Activated T-helper 1 cell treated with Interleukin-2 at 50 U/mL for 16 hours (primary cell): ENCODE measurements at places on chromosomes 16 and 17.
A peak's percentile ranks its signal among the peaks of the same experiment; 100 is the strongest.

- no peak for DNase-seq
These were observed 88.6 kb downstream of the CACNG3 start for GRCh38 chr16:24344784-24345183.

DNA sequence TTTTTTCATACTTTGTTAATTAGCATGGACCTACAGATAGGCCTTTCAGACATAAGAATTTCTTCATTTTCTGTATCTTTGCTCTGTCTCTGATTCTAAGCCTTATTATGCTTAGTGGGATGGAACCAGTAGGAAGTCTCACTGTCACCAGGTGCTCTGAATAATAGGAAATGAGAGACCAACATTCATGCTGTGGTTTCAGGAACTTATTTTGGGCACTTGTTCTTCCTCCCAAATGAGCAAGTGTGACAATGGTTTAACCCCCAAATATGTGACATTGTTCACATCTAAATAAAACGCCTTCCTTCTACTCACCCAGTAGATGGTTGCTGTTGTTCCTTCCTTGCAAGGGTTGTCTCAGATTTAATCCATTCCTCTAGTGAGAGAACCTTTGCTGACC lies 100.2 kb downstream of the SYCE1L start:
- no peak for DNase-seq

- DNase-seq = no peak
These were observed 66.4 kb downstream of the CEP95 start for GRCh38 chr17:64573214-64573613.

- no peak for DNase-seq
These were observed 55.8 kb upstream of the ADCY9 start for GRCh38 chr16:4172070-4172469.

GRCh38 chr16:73086108-73086507 lies 38.2 kb upstream of the ZFHX3 start:
- no peak for DNase-seq

- no peak for DNase-seq
These were observed 47.6 kb upstream of the NOG start for GRCh38 chr17:56545930-56546329.

DNA sequence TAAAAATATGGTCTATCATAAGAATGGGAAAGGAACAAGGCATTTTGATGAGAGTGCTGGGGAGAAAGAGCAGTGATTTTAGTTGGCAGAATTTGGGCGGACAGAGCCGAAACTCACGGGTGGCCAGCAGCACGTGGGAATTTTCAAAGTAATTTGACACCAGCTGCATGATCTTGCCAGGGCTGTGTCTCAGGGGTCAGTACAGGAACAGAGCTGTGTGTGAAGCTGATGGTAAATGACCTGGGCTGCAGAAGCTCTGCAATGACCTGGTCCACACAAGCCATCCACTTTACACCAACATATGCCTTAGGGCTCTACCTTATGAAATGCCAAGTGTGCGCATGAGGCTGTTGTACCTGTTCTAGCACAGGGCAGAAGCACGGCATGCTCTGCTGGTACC lies 112.0 kb downstream of the ZFHX3 start:
- DNase-seq = no peak

- DNase-seq = no peak
These were observed 3.8 kb upstream of the WIPI1 start for GRCh38 chr17:68461122-68461539.

DNA sequence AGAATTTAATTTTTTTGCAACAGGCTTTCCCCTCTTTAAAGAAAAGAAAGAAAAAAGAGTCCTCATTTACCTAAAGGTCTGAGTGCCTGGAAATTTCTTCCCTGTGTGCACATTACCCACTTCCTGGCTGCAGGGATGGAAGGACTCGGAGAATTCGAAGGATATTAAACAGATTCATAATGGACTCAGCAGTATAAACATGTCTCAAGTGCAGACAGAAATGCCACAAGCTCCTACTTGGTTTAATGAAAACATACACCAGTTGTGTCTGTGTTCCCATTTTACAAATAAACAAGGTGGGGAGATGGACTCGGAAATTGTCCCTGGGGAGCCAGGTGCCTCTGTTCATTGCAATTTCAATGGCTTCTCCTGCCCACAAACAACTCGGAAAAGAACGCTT lies 47.2 kb downstream of the MEOX1 start:
- DNase-seq = no peak

GRCh38 chr16:52592778-52593177 lies 45.8 kb upstream of the TOX3 start:
- no peak for DNase-seq

GRCh38 chr16:82242201-82242600 lies 72.2 kb upstream of the MPHOSPH6 start:
- no peak for DNase-seq

GRCh38 chr17:77644181-77645071 lies 314.1 kb upstream of the TNRC6C start:
- DNase-seq = no peak

DNA sequence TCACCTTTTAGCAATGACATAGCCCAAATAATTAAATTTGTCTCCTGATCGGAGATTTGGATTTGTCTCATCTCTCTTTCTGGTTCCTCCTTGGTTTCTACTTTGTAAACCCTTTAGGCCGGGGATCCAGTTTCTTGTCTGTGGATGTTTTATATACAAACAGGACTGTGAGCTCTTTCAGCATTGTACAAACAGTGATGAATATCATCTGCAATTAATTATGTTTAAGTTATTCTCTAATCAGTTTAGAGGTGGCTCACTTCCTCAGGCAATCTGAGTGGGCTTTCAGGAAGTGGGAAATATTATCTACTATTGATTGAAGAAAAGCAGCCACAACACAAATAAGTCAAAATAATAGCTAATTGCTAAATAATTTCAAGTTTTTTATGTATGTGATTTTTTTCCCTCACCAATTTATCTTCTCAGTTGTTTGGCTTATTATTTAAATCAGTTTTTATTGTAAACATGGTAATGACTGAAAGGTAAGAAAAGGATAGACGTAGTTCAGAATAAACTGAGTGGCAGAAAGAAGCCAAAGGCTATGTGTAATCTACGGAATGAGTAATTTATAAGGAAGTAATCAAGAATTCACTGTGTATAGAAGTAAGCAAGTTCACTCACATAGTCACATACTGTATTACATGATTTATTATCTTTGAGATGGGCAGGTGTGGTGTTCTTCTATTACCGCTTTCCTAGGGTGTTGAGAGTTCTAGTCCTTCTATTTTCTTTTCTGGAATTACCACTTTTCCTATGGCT lies 3.4 kb upstream of the ABCC11 start:
- no peak for DNase-seq

- DNase-seq = no peak
These were observed 4.2 kb upstream of the FBXL16 start for GRCh38 chr16:709566-710499.

DNA sequence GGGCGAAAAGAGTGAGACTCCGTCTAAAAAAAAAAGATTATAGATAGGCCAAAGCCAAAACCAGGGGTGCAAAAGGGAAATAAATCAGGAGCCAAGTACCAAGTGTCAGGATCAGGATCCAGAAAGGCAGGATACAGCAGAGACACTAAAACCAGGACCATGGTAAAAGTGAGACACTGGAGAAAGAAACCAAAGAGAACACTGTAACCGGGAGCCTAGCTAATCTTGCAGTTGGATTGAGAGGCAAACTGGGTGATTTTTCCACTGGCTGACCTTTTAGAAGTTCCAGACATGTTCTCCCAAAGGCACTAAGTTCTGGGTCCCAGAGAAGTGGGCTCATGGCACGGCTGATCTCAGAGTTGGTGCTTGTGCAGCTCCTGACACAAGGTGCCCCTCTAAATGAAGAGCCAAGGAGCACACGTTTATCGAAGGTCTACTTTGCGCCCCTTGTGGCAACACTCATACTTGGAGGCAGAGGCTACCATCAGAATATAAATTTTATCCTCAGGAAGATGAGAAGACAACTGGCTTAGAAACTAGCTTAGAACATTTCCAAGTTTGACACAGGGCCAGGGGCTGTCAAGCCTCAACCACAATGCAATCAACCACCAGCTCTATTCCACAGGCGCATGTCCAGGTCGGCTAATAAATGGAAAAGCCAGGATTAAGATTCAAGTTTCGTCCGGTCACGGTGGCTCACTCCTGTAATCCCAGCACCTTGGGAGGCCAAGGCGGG lies 27.5 kb upstream of the HELZ start:
- no peak for DNase-seq

DNA sequence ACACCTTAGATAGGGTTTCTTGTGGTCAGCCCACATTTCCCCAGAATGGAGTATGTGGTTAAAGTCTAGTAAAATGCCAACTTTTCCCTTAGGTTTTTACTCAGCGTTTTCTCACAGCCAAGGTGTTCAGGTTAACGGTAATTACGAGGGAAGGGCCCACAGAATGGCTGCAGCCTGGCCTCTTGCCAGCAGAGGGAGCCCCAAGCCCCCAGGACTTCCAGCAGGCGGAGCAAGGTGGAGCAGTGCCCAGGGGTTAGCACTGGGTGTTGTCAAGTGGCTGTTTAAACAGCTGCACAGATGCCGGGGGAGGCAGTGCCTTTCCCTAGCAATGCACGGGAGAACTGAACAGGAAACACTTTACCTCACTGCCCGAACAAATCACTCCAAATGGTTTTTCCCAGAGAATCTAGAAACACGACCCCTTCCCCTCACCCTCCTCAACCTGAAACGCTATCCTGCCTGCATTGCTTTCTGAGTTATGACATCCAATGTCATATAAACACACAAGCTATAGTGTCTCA lies 6.6 kb downstream of the PHB1 start:
- DNase-seq = peak; percentile 71

- no peak for DNase-seq
These were observed 36.2 kb upstream of the DNAH17 start for GRCh38 chr17:78613416-78613815.

GRCh38 chr17:4941319-4941610 lies 1.2 kb downstream of the RNF167 start:
- DNase-seq = no peak

DNA sequence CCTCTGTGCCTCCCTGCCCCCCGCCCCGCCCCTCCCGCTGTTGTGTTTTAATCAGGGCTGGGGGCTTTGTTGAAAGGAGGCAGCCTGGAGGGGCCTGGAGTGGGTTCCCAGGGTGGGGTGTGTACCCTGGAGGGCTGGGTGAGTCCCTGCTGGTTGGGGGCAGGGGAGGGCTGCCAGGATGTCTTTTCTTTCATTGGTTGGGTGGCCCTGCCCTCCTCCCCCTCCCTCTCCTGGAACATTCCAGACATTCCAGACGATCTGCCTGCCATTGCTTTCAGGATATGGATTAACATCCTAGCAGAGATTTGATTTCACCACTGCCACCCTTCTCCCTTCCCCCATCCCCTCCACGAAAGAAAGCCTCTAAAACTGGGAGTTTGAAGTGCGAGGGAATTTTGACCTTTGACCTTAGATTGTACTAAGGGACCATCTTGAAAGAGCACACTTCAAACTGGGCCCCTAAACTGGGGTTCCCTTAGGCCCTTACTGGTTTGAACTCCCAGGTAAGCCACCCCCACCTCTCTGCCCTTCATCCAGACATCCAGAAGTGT lies 25.3 kb downstream of the IGF2BP1 start:
- no peak for DNase-seq

GRCh38 chr17:27315322-27315721 lies 21.4 kb downstream of the WSB1 start:
- DNase-seq = no peak

DNA sequence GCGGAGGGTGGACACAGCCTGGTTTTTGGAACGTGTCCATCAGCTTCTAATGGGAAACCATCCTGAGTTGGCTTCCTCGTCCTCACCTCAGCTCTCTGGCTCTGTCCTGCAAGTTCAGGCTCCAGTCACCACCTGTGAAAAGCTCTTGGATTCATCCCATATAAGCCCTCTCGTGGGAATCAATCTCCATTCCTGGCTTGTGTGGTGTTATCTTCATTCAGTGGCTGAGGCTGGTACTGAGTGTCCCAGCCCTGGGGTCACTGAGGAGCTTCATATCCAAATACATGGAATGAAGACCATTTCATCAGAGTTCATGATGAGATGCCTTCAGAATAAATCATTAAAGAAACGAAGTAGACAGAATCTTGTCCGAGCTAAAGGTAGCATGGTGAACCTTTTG lies 189.2 kb downstream of the RBFOX1 start:
- no peak for DNase-seq

DNA sequence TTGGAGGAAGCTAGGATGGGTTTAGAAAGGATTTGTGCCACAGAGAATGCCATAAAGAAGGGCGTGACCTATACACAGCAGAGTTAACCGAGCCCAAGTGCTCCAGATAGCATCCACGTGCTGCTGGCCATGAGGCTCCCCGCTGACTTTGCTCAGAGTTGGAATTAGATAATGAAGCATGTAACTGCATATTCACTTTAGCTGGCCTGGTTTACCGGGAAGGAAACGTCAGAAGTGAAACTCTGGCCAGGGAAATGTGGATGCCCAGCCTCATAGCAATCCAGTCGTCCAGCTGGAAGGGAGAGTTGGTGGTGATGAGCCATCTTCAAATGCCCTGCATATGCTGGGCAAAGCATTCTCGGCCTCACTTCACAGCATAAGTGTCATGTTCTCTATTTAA lies 6.1 kb downstream of the KRT35 start:
- DNase-seq = no peak

DNA sequence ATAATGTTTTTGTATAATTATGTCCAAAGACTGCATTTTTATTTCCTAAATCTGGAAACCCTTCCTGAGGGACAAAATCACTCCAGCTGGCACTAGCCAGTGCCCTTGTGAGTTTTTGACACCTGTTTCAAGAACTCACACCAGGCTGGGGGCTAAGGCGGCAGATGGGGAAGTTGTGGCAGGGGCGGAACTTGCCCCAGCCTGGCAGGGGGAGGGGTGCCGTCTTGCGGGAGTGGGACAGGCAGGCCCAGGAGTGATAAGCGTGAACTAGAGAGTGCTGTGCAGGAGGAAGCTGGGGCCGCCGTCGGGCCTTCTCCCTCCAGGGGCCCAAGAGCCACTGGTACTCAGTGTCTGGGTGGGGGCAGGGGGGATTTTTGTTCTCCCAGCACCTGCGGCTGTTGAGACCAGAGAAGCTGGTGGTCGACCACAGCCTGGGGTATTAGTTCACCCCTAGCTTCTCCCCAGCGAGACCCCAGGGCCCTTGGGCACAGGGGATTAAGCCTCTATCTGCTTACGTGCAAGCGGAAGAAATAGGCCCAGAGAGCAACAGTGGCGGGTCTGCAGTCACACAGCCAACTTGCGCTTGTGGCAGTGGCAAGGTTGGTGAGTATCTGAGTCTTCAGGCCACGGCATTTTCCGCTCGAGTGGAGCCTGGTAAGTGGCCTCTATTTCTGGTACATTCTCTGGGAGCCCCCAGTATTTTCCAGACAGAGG lies 40.2 kb upstream of the PLCG2 start:
- no peak for DNase-seq

- no peak for DNase-seq
These were observed 1.8 kb downstream of the KCNJ2 start for GRCh38 chr17:70171159-70171558.

GRCh38 chr16:84284154-84284722 lies 10.4 kb upstream of the WFDC1 start:
- no peak for DNase-seq

DNA sequence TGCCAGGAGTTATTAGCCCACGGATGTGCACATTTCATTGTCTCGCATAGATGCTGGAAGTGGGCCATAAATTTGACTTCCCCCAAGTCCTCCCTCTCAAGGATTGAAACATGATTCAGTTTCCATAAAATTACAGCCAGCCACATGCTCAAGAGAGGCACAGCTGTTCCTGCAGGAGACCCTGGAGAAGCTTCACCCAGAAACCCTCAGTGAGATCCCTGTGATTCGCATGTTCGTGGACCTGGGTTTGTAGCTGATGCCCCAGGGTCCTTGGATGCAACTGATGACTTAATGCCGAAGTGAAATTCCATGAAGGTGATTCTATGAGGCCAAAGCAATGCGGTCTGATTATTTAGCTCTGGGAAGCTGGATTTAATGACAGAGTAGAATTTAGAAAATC lies 24.7 kb upstream of the AQP8 start:
- no peak for DNase-seq
